Right renal cortex interstitium (tissue), 3 donors: ENCODE measurements at places on chromosomes 2 and 18.

DNA sequence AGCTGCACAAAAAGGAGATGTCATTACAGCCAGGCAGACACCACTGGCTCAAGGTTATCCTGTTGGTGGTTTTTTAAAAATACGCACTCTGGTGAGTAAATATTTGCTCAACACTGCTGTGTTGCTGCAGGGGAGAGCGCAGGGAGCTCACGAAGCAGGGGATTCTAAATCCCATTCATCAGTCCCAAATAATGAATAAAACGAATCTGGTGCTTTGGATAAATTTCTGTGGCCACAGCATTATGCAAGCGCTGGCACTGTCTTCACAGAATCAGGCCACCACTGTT, 256.2 kb downstream of the HDAC4 start:
- DNase-seq: no peak

DNA sequence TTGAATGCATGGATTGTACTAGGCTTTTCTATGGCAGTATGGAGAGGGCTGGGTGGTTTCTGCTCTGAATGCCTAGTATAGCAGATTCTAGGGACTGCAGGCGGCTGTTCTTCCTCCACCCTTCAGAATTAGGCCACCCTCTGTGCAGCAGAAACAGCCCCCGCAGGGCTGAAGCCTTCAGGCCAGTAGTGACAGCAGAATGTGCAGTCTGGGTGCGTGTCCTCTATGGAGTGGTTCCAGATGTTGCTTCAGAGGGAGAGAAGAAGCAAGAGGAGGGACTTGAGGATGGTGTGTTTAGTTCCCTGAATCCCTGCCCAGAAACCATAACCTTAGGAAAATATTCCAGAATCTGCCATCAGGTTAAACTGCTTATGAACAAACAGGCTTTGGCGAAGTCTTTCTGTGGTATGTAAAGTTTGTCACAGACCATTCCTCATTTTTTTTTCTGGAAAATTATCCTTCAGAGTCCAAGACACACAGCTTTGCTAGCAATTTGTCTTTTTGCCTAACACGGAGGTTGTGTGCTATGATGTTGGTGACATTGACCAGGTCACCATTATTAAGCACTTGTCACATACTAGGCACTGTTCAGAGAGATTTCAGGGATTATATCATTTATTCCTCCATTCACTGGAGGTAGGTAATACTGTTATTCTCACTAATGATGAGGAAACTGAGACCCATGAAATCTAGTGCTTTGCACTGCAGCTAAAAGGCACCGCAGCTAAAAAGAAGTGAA, 21.1 kb downstream of the CASP10 start:
- DNase-seq: no peak

DNA sequence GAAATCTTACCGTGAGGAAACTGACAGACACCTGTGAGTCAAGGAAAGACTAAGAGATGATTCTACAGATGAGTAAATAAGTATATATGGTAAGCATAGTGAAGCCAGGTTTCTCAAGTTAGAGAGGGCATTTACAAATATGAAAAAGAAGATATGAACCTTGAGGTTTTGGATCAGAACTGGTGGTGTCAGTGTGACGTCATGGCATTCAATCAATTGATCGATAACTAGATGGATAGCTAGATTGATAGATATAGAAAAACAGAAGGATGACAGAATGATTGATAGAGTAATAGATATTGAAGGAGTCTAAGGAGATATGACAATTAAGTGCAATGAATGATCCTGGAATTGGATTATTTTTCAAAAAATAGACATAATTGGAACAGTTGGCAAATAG, 350.2 kb upstream of the MC4R start:
- DNase-seq: no peak

DNA sequence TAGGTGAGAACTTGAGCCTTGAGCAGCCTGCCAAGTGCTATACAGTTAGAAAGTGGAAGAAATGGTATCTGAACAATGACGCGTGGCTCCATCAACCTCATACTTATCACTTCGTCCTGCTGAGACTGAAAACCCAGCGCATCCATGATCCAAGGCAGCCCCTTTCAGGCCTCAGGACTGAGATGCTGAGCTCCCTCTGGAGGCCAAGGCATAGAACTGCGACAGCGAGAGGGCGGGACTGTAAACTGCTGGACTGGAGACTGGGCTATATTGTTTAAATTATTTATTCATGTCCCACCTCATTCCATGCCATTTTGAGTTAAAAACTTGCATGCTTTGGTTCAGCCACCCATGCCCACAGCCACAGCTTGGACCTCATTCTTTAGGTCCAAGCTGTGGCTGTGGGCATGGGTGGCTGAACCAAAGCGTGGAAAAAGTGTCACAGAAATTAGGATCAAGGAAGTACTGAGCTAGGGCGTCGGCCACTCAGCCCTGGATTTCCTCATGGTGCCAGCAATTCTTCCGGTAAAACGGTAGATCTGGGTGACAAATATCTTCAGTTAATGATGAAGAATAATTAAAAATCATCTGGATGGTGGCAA, 195.5 kb downstream of the L3MBTL4 start:
- peak; percentile 10 for DNase-seq

- no peak for DNase-seq
Measured at GRCh38 chr18:77811503-77811902, 561.9 kb downstream of the GALR1 start.

DNA sequence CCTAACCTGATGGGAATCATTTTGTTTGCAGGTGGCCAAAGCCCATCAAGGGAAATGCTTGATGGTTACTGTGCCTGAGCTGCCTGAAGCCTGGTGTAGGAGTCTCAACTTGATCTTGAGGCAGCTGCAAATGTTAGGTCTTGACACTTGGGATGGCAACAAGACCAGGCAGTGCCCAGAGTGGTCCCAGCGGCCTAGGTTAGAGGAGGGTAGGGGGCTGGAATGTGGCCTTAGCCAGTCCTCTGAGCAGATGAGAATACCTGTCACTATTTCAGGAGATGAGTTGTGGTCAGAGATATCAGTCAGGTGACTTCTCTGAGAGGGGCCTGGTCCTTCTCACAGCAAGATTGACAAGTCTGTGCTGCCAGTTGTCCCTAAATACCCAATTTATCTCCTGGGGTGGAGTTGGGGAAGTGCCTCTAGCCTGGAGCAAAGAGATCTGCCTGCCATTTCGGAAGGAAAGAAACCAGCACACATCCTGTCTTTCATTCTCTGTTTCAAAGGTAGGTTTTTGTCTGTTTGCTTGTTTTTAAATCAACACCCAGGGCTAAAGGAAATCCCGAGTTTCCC, 13.4 kb downstream of the SPTBN1 start:
- DNase-seq: no peak
